ENCODE measurements at places on chromosomes 7 and 10.

DNA sequence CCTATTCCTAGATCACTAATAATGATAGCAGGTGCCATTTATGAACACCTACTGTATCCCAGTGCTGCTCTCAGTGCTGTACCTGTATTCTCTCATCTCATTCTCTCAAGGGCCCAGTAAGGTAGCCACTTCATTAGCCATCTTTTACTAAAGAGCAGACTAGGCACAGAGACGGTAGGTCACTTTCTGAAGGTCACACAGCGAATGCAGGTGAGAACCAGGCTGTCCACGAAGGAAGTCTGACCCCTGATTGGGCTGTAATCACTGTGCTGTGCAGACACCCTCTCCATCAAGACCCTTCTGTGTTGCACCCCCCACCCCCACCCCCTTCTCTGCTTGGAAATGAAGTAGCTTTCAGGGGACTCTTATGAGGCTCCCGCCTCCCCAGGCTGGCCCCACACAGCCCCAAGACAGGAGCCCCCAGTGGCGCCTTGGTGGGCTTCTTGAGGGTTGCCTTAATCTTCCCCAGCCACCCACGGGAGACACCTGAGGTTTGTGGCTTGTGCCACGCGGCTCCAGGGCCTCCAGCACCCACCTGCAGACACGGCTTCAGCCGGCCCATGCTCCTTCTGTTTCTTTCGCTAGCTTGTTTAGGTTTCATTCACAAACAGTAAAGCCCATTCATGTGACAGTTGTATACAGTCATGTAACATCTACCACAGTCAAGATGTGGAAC lies 81.7 kb upstream of the FAM20C start:
- no peak for DNase-seq

DNA sequence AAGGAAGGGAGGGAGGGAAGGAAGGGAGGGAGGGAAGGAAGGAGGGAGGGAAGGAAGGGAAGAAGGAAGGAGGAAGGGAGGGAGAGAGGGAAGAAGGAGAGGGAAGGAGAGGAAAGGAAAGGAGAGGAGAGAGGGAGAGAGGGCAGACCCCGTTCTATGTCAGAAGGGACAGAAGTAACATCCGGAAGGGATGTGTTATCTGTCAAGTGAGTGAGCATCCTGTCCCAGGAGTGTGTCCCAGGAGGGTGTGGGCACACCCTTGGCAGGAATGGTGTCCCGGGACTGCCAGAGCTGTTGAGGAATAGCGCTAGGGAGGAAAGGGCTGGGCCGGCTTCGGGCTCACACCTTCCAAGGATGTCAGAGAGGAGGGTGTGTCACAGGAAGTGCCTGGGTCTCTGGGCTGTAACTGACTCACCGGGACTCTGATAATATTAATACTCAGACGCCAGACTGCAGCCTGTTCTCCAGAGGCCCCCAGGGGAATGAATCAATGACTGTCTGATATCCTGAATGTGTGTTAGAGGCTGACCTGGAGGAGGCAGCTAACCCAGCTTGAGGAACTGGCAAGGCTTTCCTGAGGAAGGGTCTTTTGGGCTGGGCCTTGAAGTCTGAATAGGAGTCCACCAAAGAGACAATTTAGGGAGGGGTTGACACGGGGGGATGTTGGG lies 125.6 kb upstream of the TNRC18 start:
- peak; percentile 23 for DNase-seq

- no peak for DNase-seq
Observed at GRCh38 chr10:49534670-49535381, 4.1 kb downstream of the ERCC6 start.

DNA sequence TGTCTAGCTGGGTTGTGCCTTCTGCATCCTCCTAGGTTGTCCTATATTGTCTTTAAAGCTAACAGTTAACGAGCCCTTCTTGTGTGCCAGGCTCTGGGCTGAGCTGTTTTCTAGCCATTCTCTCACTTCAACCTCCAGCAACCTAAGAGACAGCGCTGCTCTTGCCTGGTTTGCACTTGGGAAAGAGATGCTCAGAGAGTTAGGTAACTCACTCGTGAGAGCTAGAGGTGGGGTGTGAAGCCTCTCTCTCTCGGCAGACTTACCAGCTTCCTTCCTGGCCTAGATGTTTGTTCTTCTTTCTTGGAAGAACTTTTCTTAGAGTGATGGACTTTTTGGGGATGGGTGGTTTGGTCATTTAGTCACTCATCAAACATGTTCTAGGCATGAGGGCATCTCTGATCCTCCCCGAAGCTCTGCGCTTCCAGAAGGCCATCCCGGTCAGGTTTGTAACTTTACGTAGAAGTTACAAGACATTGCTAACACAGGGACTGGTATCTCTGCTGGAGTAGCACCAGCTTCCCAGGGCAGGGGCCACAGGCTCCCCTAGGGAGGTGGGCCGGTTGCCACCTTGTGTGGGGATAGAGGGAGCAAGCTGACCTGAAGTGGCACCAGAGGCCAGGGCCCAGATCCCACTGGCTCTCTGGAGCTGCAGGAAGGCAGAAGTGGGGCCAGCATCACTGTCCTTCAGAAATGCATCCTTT lies 14.3 kb downstream of the TSPAN15 start:
- DNase-seq: no peak

DNA sequence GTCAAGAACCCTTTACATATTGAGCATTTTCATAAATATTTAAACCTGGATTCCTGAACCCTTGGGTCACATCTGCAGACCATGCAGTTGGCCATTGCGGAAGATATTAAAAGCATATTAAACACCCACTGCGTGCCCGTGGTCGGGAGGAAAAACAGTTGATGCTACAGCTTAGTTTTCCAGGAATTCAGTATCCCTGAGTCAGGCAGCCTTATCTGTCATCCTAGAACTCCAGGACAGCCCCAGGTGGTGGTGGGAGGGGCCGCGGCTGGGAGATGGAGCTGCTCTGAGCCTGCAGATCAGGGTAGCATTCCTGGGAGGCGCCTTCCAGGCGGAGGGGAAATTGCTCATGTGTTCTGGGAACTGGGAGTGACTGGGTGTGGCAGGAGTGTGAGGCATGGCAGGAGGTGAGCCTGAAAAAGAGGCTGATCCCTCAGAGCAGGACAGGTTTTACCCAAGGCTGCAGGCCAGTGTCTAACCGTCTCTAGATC lies 222.9 kb upstream of the SH2B2 start:
- no peak for DNase-seq

DNA sequence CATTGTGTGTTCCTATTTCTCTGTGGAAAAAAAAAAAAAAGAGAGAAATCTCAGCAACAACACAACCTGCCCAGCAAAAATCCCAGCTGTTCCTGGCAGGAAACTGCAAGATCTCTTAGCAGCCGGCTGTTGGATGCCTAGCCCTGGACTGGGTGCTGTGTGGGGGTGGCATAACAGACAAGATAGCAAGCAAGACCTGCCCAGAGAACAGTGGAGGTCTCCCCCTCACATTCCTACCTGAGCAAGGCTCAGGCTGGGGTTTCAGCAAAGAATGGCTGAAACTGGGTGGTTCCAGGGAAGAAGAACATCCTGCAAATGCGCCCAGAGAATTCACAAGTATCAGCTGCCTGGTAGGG lies 248.8 kb upstream of the ZMIZ1 start:
- DNase-seq: no peak

- DNase-seq: no peak
Observed at GRCh38 chr10:57624066-57624465, 643.6 kb downstream of the IPMK start.

DNA sequence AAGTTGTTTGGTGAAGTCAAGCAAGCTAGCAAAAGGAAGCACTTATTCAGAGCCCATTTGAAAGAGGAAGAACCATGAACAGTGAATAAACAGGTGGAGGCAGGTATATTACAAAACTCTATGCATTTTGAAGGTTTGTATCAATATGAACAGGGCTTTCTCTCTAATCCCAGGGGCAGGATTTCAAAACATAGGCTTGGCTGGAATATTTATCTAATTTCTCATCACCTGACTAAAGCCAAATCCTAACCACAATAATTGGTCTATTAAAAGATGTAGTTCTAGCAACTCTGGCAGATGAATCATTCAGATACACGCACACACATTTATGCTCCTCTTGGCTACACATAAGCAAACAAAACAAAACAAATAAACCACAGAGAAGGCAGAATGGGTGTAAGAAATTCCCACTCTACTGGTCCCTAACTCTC lies 554.4 kb downstream of the INHBA start:
- no peak for DNase-seq

Data from SK-MEL-5 (cell line).